ENCODE measurements at places on chromosomes 3 and 15.

DNA sequence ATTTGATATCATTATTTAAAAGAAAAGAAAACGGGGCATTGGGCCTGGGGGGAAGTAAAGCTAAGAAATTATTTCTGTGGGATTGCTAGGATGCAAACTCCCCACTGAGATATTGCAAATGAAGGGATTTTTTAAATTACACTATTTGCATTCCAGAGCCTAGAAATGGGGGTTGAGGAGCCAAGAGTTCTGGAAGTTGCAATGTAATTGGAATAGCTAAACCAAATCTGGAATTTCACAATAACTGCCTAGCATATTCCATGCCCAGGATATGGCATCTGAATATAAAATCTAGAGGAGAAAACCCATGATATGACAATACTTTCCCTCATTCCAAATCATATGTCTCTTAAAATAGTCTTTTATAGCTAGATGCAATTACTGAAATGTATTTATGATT lies 93.0 kb downstream of the CADM2 start:
- no peaks in the 10 kb centered on the region for H3K27me3 ChIP-seq
- no peaks in the 10 kb centered on the region for H3K36me3 ChIP-seq
- no peak overlapping the region for H3K27ac ChIP-seq
- no peaks in the 10 kb centered on the region for H3K4me1 ChIP-seq
- DNase-seq = no peak

DNA sequence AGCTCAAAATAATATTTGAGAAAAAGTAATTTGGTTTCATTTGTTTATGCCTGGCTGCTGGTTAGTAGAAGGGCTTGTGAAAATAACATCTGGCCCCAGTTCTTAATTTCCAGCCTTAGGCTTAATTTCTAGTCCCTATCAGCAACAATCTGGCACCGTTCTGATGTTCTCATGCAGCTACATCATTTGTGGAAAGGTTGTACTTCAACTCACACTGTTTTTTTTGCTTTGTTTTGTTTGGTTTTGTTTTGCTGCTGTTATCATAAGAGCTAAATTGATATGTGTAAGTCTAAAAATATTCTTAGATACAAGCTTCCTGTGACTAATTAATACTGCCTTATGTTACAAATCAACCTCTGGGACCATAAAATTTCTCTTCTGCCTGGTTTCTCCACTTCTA lies 8.9 kb downstream of the CPA3 start:
- no peak for DNase-seq
- no peaks in the 10 kb centered on the region for H3K4me1 ChIP-seq
- no peak overlapping the region for H3K4me3 ChIP-seq
- no peak overlapping the region for H3K27ac ChIP-seq

DNA sequence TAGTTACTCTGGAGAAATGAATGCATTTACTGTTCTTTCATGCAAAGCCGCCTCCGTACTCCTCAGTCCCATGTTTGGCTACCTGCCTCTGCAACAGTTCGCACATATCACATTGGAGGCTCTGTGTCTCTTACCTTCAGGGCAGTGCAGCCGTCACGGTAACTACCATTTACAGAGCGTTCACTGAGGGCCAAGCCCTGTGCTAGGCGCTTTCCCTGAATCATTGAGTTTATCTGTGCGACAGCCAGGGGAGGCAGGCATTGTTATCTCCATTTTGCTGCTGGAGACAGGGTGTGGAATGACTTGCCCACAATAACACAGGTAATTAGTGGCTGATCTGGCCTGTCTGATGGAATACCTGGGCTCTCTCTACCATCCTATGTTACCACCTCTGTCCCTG lies 115.0 kb downstream of the THSD4 start:
- DNase-seq = no peak
- no peaks in the 10 kb centered on the region for H3K36me3 ChIP-seq
- no peak overlapping the region for H3K27ac ChIP-seq
- no peak overlapping the region for H3K4me3 ChIP-seq

- H3K27ac ChIP-seq = no peak overlapping the region
- no peak overlapping the region for H3K4me3 ChIP-seq
- no peak for DNase-seq
- H3K27me3 ChIP-seq = no peaks in the 10 kb centered on the region
- H3K4me1 ChIP-seq = peaks cover 20% of the 10 kb centered on the region
- H3K36me3 ChIP-seq = peaks cover 29% of the 10 kb centered on the region
Measured at GRCh38 chr3:15722877-15723623, 74.7 kb downstream of the ANKRD28 start.

DNA sequence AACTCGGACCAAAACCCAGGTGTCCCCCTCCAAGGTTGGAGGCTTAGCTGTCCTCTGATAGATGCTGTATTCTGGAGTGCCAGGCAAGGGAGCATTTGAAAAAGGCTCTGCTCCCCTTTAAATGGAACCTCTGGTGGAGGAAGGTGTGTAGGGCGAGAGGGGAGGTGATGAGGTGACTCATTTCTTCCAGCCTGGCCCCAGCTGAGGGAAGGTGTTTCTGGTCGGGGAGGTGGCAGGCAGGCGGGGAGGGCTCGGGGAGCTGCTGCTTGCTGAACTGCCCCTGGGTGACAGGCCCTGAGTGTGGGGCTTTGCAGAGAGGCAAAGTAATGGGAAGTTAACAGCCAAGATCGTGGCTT lies 18.8 kb downstream of the PSTPIP1 start:
- peak overlapping the region; percentile 96 for H3K27ac ChIP-seq
- H3K27me3 ChIP-seq = peaks cover 2% of the 10 kb centered on the region
- DNase-seq = peak; percentile 86
- H3K4me1 ChIP-seq = peaks cover 94% of the 10 kb centered on the region
- peaks cover 29% of the 10 kb centered on the region for H3K36me3 ChIP-seq

DNA sequence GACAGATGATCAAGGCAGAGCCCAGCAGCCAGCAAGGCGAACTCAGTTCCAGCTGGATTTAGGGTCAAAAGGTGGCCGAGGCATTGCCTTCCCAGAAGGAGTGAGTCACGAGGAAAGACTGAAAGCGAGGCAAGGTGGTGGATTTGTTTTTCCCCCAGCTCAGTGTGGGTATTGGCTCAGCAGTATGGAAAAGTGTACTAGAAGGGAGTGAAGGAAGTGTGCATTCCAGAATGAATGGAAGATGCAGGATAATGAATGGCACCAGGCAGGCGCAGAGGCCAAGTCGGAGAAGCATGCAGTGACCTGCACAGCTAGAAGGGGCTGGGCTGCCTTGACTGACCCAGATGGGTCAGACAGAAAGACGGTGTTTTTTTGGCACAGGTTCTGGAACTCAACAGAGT lies 46.3 kb downstream of the FOXP1 start:
- no peak overlapping the region for H3K4me3 ChIP-seq
- no peak for DNase-seq
- H3K4me1 ChIP-seq = peaks cover 18% of the 10 kb centered on the region
- H3K36me3 ChIP-seq = peaks cover 2% of the 10 kb centered on the region

DNA sequence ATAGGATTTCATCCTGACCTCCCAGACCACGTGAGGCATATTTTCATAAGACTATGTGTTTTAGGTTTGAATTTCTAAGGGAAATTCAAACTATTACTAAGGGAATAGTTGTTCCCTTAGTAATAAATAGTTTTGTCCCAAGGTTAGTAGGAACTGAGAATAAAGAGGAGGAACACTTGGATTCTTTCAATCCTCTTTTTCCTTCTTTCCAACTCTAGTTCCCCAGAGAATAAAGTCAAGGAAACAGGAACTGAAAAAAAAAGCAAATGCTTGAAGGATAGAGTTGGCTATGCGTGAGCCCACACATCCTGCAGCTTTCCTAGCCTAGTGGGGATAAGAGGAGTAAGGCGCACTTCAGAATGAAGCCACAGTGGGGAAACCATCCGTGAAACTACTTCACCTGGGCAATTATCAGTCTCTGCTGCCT lies 312.1 kb upstream of the TGFBR2 start:
- no peak for DNase-seq
- H3K27me3 ChIP-seq = no peaks in the 10 kb centered on the region
- H3K4me3 ChIP-seq = no peak overlapping the region
- H3K4me1 ChIP-seq = peaks cover 16% of the 10 kb centered on the region

DNA sequence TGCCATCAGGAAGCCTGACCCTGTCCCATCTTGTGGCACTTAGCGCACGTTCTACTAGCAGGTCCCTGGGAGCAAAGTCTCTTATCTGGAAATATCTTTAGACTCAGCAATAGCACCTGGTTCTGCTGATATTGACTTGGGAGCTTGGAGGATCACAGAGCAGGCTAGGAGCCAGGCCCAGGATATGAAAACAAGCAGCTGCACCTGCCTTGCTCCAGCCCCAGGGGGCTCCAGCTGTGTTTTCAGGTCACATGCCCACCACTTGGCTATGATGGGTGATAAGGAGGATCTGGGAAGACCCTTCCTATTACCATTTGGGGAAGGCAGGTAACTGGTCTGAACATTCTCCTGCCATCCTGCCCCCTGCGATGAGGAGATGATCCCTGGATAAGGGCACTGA lies 87.8 kb downstream of the C3orf70 start:
- no peaks in the 10 kb centered on the region for H3K4me1 ChIP-seq
- no peak for DNase-seq
- no peaks in the 10 kb centered on the region for H3K27me3 ChIP-seq
- H3K4me3 ChIP-seq = no peak overlapping the region

GRCh38 chr3:122676759-122677158 lies 3.9 kb upstream of the PARP14 start:
- H3K4me1 ChIP-seq = peaks cover 34% of the 10 kb centered on the region
- H3K27me3 ChIP-seq = no peaks in the 10 kb centered on the region
- H3K36me3 ChIP-seq = peaks cover 3% of the 10 kb centered on the region
- no peak for DNase-seq

DNA sequence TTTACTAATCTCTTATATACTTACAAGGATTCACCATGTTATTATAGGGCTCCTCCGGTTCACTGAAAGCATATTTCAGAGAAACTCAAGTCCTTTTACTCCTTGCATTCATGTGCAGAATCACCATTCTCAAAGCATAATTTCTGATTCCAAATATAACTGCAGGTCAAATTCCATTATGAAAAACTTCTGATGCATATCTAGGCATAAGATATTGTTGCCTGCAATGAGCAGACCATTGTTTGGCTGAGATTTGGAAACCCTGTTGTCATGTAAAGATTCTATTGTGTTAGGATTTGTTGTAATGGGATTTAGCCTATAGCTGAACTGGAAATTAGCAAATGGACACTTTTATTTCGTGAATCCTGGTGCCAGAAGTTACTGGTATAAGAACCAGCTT lies 69.5 kb upstream of the PRICKLE2 start:
- H3K4me3 ChIP-seq = no peak overlapping the region
- H3K36me3 ChIP-seq = no peaks in the 10 kb centered on the region
- no peaks in the 10 kb centered on the region for H3K27me3 ChIP-seq
- H3K4me1 ChIP-seq = no peaks in the 10 kb centered on the region

- H3K36me3 ChIP-seq = no peaks in the 10 kb centered on the region
- DNase-seq = no peak
- no peak overlapping the region for H3K27ac ChIP-seq
- peaks cover 4% of the 10 kb centered on the region for H3K4me1 ChIP-seq
- no peak overlapping the region for H3K4me3 ChIP-seq
- peaks cover 4% of the 10 kb centered on the region for H3K27me3 ChIP-seq
Measured at GRCh38 chr3:194740859-194741491, 55.3 kb downstream of the FAM43A start.

DNA sequence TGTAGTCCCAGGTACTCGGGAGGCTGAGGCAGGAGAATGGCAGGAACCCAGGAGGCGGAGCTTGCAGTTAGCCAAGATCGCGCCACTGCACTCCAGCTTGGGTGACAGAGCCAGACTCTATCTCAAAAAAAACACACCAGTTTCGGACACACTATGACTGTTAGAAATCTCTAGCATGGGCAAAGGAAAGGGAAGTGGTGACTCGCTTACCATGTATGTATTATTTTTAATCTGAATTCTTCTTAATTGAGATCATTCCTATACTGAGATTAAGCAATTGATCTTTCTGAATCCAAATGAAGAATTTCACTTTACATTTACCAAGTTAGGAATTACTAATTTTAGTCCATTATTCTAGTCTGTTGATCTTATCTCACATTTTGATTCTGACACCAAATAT lies 459.2 kb upstream of the ALCAM start:
- DNase-seq = no peak
- no peak overlapping the region for H3K27ac ChIP-seq
- H3K27me3 ChIP-seq = no peaks in the 10 kb centered on the region
- H3K4me1 ChIP-seq = no peaks in the 10 kb centered on the region
- H3K4me3 ChIP-seq = no peak overlapping the region
- H3K36me3 ChIP-seq = no peaks in the 10 kb centered on the region

GRCh38 chr3:190119461-190120268 lies 1.0 kb downstream of the P3H2 start:
- H3K4me1 ChIP-seq = peaks cover 7% of the 10 kb centered on the region
- no peaks in the 10 kb centered on the region for H3K36me3 ChIP-seq
- DNase-seq = no peak

DNA sequence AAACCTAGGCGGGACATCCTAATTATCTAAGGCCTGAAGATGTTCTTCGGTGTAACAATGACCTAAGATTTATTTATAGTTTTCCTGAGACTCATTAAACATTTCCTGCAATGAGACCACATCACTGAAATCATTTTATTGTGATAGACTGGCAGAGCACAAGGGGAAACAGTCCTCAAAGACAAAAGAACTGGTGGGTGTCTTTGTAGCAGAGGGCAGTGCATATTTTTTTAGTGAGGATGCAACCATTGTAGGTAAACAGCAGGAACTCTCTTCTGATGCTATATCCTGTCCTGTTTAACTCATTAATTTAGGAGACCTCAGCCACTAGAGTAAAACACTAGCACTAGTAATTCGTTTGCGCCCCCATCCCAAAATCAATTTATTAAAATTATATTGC lies 100.0 kb downstream of the MAGI1 start:
- H3K36me3 ChIP-seq = no peaks in the 10 kb centered on the region
- H3K27ac ChIP-seq = no peak overlapping the region
- H3K4me1 ChIP-seq = no peaks in the 10 kb centered on the region
- H3K27me3 ChIP-seq = peaks cover 5% of the 10 kb centered on the region
- no peak for DNase-seq

- H3K27me3 ChIP-seq = peaks cover 6% of the 10 kb centered on the region
- no peak overlapping the region for H3K27ac ChIP-seq
- no peak for DNase-seq
- no peaks in the 10 kb centered on the region for H3K36me3 ChIP-seq
- H3K4me3 ChIP-seq = no peak overlapping the region
- H3K4me1 ChIP-seq = no peaks in the 10 kb centered on the region
Measured at GRCh38 chr3:98705212-98705611, 57.9 kb upstream of the ST3GAL6 start.

Data from activated naive CD8-positive, alpha-beta T cell treated with anti-CD3 and anti-CD28 coated beads, Interleukin-2, amount 50 U/mL, for 24 hours (primary cell).